ENCODE measurements at places on chromosomes 12 and 14.

DNA sequence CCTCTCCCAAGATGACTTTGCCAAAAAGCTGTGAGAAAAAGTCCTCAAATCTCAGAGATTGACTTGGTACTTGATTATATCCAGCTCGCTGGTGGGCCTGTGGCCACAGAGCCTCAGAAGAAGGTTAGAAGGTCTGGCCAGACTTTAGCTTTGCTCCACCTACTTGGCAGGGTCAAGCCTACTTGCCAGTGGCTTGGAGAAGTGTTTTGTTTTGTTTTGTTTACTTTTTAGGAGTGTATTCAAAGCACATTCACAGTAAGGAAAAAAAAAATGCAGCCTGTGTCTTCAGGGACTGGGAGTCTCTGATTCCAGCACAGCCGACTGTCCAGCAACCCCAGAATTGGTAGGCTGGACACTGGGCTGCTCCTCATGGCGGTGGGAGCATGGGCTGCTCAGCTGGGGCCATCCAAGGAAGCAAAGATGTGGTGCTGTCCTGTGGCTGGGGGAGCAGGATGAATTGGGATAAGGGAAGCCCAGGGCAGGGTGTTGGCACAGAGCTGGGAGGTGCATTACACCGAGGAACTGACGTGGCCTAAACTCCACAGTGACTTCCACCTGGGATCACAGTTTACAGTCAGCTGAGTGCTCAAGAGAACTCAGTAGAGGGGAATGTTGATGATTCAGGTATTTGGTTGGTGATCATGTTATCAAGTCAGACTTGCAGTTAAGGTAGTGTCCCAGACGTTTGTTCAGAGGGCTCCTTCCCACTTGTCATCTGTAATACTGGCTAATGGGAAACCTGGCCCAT is 73.5 kb downstream of the PPP2R5C start:
- no peak for DNase-seq

- DNase-seq, result no peak
These were observed 168.0 kb upstream of the ARID2 start for GRCh38 chr12:45561488-45561887.

DNA sequence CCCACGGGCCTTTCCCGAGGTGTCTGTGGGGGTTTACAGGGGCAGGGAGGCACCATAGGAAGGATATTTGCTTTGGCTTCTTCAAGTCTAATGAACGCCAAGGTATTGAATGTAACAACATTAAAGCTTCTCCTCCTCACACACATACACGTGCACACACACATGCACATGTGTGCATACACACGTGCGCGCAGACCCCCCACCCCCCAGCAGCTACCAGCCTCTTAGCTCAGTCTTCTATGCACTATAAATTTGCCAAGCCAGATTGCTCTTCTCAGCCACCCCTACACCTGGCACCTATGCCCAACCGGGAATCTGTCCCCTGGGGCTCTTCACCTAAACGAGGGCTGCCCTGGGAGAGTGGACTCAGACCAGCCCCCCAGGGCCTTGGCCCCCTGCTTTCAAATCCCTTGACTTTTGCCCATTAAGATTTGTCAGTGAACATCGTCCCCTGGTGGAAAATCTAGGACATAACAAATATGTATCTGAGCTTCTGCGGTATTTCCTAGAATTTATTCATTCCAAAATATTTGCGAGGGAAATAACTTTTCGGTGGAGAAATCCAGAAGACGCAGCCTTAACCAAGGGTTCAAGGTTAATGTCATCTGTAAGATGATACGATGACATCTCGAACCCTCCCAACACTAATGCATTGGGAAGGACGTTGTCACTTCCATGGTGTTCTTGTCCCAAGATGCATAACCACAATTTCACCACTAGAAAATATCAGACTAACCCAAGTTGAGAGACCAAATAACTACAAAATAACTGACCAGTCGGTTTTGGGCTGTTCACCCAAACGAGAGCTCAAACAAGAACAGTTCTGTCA is 330.4 kb downstream of the MED13L start:
- no peak for DNase-seq

DNA sequence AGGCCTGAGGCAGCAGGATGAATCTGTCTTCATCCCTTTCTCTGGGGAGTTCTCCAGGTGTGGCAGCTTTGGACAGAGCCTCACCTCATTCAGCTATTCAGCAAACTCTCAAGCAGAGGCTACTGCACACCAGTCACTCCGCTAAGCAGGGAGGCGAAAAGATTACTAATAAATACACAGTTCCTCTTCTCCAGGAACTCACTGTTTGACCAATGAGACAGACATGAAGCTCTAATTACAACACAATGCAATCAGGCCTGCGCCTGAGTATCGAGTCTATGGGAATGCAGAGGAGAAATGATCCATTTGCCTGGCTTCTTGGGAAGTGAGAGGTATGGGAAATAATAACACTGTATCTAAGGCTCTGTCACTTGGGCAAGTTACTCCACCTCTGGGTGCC is 178.1 kb downstream of the CRADD start:
- DNase-seq, result no peak

GRCh38 chr12:46219877-46220655 is 48.8 kb downstream of the SLC38A1 start:
- DNase-seq, result peak; percentile 20

GRCh38 chr14:75794615-75795038 is 133.6 kb downstream of the TTLL5 start:
- no peak for DNase-seq

Data from RPMI8226 (cell line).